ENCODE measurements at places on chromosomes 12 and 14.

GRCh38 chr14:100332797-100333196 lies 9.7 kb downstream of the SLC25A47 start:
- DNase-seq: no peak

GRCh38 chr12:31900271-31900670 lies 58.9 kb upstream of the RESF1 start:
- no peak for DNase-seq

GRCh38 chr14:69682621-69683263 lies 71.3 kb downstream of the SUSD6 start:
- no peak for DNase-seq

DNA sequence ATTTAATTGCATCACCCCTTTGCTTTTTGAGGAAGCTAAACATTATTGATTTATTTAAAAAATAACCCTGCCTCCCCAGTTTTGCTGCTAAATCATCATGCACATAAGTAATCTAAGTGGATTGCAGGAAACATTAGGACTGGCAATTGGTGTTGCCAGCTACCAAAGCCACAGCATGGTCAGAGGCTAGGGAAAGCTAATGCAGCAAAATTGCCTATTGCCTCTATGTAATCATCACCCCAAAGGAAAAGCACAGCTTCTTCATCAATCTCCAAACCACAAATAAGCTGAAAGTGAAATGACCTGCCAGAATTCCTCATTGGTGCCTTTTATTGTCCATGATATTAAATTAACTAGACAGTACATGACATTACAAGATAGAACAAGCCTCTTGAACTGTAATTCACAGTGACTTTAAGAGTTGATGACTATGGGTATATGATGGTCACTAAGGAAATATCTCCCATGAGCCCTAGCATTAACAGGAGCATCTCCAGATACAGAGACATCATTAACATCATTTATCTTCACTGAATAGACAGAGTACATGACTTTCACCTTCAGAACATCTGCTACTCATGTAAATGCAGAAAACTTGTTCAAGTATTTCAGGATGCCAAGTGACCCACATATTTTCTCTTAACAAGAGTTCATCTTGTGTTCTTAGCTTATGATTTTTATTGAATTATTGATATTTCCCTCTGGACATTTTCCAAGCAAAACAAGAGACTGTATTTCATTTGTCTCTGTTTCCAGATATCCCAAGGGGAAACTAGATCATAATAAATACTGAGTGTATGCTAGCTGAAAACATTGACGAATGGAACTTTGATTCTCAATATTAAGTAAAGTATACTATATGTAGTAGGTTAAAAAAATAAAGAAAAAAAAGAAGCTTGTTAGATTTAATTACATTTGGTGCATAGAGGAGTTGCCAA lies 29.4 kb downstream of the PTPRR start:
- DNase-seq: no peak

DNA sequence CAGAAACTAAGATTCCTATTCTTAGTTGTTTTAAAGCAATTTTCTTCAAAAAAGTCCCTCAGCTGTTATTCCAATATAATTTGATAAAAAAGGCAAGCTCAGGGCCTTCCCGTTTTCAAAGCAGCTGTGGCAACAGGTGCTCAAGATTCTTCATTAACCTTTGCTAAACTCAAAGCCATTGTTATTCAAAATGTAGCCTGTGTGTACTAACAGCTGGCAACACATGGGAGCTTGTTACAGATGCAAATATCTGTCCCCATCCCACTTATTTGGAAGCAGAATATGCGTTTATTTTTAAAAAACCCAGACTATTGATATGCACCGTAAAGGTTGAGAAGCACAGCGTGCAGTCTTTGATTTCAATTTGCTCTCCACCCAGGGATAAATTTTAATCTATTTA lies 210.4 kb upstream of the SYT10 start:
- no peak for DNase-seq

All from IMR-90 (cell line).